ENCODE measurements at places on chromosomes 6 and 20.

- no peak for DNase-seq
Measured at GRCh38 chr20:62027116-62027515, 38.6 kb downstream of the TAF4 start.

DNA sequence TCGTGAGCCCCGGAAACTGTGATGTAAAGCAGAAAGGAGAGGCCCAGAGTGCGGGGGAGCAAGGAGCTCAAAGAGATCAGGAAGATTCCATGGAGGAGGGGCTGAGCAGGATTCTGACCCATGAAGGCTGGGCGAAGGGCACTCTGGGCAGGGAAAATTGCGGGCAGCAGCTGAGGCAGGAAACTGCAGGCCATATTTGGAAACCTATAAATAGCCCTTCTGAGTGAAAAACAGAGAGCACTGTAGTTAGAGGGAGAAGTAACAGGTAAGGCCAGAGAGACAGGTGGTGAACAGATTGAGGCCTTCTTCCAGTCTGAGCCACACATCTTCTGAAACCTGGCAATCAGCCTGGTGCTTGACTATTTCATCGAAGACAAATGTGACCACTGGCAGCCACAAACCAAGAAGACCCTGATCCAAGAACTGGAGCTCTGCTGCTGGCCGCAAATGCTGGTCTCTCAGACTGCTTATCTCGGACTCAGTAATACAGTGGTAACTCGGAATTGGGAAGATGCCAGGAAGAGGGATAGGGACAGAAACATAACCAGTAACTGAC is 14.1 kb upstream of the BEND3 start:
- no peak for DNase-seq

DNA sequence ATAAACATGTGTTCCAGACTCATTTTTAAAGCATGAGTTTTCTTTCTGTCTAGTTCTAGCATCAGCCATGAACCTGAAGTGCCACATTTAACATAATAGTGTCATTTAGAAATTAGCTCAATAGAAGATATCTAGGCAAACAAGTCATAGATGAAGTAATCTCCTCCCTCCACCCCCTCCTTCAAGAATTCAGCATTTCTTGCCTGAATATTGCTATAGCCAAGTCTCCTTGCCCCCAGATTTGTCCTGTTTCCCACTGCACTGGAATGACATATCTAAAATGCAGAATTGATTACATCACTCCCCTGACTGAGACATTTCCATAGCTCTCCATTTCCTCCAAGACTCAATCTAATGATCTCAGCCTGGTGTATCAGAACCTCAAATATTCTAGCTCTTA is 134.9 kb upstream of the BACH2 start:
- DNase-seq: no peak

GRCh38 chr6:42260972-42261371 is 43.3 kb upstream of the MRPS10 start:
- peak; percentile 8 for DNase-seq

DNA sequence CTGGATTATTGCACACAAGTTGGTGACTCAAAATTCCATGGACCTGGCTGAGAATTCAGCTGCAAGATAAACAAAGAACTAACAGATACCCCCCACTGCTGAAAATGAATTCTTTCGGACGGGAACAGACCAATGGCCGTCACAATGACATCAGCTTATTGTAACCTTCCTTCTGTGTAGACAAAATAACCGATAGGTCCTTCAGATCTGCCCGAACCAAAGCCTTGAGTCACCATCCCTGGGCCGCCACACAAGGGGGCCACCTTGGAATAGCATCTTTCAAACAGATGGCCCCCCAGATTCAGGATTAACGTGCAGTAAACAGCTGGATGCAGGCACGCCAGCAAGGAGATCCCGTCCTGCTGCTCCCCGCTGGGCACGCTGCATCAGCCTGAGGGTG is 214.0 kb upstream of the EXOC2 start:
- DNase-seq: no peak

- no peak for DNase-seq
Measured at GRCh38 chr6:109360791-109361190, 21.5 kb downstream of the CD164 start.

DNA sequence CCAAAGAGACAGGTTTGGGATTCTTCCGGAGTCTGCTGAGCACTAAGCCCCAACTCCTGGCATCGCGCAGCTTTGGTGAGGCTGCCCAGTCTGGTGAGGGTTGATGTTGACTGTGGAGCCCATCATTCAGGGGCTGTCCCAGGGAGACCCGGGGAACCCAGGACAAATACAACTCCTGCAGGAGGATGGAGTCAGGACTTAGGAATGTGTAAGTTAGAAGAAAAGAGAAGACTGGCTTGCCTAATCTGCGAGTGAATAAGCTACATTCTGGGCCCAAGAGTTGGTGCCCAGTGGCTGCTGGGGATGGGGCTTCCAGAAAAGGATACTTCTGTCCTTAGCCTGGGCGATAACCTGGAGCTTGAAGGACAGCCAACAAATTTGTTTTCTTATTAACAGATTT is 47.9 kb downstream of the STK35 start:
- no peak for DNase-seq

DNA sequence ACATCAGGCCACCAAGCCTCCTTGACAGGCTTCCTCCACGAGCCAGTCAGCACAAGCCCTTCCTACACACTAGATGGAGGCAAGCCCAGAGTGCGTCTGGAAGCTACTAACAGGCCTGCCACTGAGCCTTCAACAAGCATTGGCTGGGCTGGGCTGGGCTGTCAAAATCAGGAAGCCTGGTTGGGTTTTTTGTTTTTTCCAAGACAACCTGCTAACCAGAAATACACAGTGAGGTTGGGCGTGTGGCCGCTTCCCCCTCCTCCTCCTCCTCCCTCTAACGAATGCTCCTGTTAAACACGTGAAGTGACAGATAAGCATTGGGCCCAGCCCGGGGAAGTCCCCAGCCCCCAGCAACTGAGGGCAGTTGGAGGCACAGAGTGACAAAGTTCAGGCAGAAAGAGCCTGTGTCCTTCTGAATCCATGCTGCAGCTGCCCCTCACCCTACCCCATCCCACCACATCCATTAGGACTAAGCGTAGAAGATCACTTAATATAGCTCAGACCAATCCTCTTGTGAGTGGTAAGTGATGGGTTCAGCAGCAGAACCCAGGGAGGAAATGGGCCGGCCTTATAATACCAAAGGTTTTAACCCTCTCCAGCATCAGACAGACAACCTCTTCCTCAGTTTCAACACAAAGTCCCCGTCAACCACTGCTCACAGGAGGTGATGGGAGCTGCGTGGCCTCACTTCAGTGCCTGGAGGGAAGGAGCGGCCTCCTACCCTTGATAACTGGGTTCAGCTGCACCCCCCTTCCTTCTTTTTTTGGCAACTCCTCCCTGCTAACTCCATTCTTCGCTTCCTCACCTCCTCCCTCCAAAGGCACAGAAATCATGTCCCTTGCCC is 1.1 kb downstream of the NFATC2 start:
- peak; percentile 95 for DNase-seq

GRCh38 chr6:34520645-34521462 is 35.3 kb downstream of the SPDEF start:
- DNase-seq: no peak

- no peak for DNase-seq
Measured at GRCh38 chr6:37628611-37629320, 68.9 kb downstream of the MDGA1 start.

DNA sequence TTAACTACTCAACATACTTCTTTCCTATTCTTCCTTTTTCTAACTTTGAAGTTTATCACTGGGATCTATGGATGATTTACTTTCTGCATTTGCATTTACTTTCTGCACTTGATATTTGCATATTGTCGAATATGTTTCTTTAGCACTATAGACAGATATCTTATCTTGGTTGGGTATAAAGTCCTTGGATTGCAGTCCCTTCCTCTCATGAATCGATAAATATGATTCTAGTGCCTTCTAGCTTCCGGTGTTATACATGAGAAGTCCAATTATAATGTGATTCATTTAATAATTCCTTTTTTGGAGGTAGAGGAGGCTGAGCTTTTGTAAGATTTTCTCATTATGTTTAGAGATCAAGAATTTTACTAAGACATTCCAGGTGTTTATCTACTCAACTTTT is 321.2 kb upstream of the RUNX2 start:
- DNase-seq: no peak

GRCh38 chr20:41572010-41572572 is 46.1 kb downstream of the CHD6 start:
- no peak for DNase-seq

DNA sequence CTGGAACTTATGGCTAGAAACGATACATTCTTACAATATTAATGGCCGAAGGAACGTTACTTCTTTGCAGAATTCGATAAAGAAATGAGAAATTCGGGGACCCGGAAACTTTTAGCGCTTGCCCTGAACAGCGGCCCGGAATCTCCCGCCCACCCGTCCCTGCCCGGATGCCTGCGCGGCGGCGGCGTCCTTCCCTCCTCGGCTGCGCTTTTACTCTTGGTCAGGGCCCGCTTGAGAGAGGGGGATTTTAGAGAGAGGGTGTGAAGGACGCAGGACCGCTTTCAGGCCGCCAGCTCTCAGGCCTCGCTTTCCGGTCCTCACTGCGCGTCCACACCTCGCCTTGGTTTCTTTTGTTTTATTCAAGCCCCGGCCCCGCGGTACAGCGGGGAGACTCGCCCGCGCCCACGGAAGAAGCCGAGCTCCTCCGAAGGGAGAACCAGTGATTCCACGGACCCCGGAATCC is 243.7 kb downstream of the ARID1B start:
- DNase-seq: peak; percentile 20

- no peak for DNase-seq
Measured at GRCh38 chr6:27280064-27280539, 32.0 kb downstream of the POM121L2 start.

- DNase-seq: no peak
Measured at GRCh38 chr6:142476452-142476851, 174.6 kb downstream of the ADGRG6 start.

DNA sequence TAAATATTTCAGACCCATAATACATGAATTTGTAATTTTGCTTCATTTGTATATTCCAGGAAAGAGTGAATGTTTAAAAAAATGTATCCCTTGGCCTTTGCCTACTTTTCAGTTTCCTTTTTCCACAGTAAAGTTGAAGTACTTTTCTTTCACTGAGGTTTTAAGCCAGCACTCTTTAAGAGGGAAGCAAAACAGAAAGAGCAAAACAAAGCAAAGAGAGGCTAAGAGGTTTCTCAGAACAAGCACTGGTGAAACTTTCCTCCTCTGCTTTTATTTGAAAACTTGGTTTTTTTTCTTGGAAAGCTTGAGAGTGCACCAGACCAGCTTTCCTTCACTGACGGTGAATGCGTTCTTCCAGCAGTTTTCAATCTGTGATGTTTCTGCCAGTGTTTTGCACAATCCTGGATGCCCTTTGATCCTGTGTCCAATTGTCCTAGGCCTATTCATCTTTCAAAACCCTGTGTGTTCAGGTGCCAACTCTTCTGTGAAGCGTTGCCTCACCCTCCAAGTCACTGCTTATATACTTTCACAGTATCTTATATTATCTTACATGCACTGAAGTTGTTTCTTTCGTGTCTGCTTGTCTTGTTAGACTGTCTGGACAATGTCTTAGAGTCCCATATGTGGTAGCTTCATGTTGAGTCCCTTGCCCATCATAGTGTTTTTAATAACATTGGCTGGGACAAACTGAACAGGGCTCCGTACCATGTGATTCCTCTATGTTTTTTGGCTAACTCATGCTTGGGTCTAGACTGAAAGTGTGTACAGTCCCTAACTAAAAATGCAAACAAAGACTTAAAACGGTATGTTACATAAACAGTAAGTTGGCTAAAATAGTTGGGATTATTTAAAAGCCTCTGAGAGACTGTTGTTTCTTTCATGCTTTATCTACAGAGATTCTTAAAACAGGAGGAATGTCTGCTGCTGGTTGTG is 1.9 kb downstream of the RNF217 start:
- no peak for DNase-seq

DNA sequence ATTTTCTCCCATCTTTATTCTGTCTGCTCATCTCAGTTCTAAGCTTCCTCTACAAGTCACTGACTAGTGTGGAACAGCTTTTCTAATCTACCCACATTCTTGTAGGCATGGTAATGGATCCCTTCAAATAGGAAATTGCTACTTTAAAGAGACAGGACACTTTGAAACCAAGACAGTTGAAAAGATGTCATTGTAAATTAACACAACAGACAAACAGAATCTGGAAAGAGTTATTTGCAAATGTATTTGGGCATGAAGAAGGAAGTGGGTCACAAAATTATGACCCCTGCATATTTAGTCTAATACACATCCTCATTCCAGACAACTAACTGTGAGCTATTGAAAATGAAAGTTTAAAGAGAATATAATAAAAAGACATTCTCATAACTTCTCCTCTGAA is 298.2 kb upstream of the MARCKS start:
- DNase-seq: no peak

DNA sequence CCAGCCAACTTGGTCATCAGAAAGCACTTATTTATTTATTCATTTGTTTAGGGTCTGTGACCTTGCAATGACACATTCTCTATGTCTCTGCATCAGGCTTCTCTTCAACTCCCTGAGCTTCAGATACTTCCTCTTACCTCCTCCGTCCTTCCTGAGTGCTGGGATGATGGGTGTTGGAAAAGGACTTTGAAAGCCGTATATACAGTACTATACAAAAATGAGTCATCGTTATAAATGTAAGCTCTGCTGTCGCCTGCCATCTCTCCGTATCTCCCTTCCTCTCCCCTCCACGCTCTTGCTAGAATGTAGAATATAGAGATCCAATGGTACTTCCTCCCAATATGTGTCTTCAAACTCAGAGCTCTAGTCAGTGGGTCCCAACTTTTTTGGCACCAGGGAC is 91.9 kb upstream of the SALL4 start:
- no peak for DNase-seq

- DNase-seq: no peak
Measured at GRCh38 chr20:43442282-43442880, 15.3 kb upstream of the SRSF6 start.

DNA sequence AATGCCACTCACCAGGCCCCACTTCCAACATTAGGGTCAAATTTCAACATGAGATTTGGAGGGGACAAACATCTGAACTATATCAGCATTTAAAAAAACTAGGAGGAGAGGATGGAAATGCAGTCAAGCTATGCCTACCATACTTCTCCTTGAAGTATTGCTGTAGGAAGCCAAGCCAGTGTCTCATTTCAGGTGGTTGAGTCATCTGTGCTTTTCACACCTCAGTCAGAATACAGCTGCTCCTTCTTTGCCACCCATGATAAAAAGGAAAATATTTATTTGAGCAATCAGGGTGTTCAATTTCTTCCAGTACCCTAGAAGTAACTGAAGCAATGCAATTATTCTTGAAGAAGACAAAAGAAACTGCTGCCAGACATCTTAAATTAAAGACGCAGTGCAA is 47.0 kb upstream of the EEF1E1 start:
- no peak for DNase-seq

DNA sequence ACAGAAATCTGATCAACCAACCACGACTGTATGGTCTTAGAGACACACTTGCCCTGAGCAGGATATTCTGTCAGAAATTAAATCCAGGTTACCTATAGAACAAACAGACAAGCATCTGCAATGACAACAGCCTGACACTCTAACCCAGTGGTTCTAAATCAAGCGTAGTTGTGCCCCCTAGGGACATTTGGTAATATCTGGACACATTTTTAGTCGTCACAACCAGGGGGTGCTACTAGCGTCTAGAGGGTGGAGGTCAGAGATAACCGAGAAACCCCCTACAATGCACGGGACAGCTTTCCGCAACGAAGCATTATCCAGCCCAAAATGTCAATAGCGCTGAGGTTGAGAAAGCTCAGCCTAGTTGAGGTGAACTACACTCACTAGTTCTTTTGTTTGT is 32.3 kb downstream of the ID4 start:
- DNase-seq: no peak

Measured in HL-60 (cell line).